ENCODE measurements at places on chromosomes 2 and 18.

DNA sequence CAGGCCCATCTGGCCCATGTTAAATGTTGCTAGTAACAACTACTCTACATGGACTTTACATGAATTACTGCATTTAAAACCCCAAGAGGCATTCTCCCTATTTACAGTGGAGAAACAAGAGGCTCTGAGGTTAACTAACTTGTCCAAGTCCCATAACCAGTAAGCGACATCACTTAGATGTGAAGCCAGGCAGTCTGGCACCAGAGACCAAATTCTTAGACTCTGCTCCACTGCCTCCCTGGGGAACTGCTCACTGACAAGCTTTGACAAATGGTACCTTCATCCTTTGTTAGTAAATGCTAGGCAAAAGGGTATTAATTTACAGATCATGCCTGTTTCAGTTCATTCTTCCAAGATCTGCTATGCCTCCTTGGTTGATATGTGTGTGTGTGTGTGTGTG lies 124.8 kb downstream of the AFF3 start:
- DNase-seq, result no peak

DNA sequence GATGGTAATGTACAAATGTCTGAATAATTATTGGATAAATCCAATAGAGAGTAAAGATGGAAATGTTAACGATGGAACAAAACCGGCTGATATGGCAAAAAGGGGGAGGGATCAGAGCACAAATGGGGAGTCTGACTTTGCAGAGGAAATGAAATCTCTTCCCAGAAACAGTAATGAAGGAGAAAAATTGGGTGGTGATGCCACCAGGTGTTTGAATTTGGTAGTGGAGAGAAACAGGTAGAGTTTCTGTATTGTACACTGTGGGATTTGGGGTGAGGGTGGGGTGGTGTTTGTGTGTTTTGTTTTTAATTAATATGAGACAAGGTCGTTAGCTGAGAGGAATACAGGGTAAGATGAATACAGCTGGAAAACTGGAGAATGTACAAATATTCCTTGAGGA lies 20.4 kb upstream of the XDH start:
- DNase-seq, result no peak

DNA sequence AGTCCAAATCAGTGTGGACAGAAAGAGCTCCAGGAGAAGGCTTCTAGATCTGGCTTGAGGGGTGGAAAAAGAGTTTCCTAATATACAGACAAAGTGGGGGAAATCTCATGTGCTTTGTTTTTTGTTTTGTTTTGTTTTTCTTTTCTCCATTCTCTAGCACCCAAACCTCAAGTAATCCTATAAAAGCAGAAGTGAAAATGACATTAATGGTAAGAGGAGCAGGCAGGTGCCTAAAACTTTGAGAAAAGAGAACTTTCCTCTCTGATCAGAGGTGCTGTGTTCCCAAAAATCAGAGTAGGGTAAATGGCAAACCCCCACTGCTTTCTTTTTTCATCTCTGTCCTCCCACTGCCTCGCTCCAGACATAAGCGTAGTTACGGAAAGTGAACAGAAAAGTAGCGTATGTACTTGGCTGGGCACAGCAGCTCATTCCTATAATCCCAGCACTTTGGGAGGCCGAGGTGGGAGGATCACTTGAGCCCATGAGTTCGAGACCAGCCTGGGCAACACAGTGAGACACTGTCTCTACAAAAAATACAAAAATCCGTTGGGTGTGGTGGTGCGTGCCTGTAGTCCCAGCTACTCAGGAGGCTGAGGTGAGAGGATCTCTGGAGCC lies 77.8 kb downstream of the FAM161A start:
- DNase-seq, result no peak

- no peak for DNase-seq
Observed at GRCh38 chr2:107669335-107669734, 157.4 kb upstream of the RGPD4 start.

DNA sequence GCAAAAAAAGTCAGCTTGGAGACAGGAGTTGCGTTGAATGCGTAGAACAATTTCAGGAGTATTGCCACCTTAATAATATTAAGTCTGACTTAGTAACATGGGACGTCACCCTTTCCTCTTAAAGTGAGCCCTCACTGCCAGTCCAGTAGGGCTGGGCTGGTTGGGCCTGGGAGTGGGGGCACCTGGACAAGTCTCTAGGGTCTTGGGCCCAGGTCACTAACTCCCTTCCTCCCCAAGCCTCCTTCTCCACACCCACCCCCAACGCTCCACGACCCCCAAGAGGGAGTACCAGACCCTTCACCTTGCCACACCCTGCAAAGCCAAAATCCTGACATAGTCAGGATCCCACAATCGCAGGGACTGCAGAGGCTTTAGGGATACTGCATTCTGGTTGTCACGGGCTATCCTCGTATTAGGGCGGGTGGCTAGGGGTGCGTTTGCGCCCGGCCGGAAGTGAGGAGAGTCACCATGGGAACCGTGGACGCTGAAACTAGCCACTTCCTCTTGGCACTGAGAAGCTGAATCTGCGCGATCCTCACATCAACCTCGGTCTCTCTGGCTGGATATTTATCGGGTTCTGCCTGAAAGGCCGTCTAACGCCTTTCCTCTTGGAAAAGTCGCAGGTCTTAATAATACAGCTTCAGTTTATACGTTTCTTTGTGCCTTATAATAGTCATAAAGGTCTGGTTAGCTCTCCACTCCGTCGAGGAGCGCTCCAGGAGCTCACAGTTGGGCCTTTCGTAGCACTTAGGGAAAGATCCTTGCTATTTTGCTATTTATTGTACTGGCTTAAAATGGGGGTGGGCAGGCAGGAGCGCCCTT lies 10.3 kb upstream of the CXXC1 start:
- peak; percentile 60 for DNase-seq
